Stimulated activated CD8-positive, alpha-beta memory T cell treated with anti-CD3 and anti-CD28 coated beads, Interleukin-4, amount 100 ng/mL, for 4 hours (primary cell): ENCODE measurements at places on chromosomes 3 and 15.

GRCh38 chr3:46492890-46493547 is 4.8 kb upstream of the RTP3 start:
- no peak for DNase-seq

DNA sequence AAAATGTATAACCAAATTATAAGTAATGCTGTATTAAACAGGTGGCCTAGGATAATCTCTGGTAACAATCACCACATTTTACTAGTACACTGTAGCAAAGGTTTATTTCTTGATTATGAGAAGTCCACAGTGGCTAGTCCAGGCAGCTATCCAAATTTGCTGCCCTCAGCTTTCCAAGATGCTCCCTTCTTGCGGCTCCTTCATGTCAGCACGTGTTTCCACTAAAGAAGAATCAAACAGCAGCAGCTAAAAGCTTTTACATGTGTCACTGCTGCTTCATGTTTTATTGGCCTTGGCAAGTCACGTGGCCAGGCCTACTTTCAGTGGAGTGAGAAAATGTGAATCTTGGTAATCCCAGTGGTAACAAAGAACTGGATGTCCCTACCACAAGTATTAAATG is 5.6 kb upstream of the RBMS3 start:
- no peak for DNase-seq

DNA sequence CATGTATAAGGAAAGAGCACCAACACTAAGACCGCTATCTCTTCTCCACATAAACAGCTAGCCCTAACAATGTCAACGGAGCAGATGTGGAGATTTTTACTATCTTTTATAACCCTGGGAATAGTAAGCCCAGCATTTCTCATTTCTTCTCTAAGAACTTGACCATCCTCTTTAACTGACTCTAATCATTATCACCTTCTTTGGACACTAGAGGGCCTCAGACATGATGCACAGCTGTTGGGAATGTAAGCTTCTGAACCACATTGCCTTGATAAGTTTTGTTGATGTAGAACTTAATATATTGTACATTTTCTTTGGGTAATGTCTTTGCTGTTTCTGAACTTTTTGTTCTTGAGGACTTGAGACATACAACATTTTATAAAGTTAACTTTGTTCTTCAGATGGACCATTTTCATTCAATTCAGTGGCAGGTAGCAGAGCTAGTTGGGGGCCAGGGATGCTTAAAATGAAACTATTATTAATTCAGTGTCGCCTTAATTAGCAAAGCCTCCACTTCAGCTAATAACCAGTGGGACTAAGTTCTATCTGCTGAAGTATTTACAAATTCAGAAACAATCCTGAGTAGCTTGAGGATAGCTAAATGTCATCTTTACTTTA is 9.6 kb upstream of the TAGLN3 start:
- DNase-seq = no peak

DNA sequence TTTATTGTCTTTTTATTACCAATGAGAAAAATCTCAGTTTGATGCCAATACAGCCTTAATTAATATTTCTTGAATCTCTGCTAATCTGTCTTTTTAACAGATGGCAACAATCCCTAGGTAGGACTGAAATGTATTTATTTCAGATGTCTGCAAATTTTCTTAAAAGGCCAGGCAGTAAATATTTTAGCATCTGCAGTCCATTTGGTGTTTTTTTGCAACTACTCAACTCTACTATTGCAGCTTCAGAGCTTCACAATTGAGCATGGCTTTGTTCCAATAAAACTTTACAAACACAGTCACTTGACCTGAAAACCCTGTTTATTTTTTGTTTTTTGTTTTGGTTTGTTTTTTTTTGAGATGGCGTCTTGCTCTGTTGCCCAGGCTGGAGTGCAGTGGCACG is 82.7 kb downstream of the RARB start:
- DNase-seq = no peak

- no peak for DNase-seq
These were observed 54.5 kb downstream of the NEK11 start for GRCh38 chr3:131081224-131081623.

DNA sequence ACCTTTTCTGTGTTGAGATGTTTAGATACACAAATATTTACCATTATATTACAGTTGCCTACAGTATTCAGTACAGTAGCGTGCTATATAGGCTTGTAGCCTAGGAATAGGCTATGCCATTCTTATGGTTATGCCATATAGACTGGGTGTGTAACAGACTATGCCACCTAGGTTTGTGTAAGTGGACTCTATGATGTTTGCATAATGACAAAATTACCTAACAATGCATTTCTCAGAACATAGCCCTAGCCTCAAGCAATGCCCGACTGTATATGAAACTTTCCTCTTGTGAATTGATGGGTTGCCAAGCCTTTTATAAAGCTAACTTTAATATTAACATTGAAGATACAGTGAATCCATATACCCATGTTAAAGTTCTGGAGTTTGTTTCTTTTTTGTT is 10.3 kb upstream of the PHLDB2 start:
- DNase-seq = no peak

- no peak for DNase-seq
These were observed 38.0 kb downstream of the PIK3CB start for GRCh38 chr3:138796761-138797160.

DNA sequence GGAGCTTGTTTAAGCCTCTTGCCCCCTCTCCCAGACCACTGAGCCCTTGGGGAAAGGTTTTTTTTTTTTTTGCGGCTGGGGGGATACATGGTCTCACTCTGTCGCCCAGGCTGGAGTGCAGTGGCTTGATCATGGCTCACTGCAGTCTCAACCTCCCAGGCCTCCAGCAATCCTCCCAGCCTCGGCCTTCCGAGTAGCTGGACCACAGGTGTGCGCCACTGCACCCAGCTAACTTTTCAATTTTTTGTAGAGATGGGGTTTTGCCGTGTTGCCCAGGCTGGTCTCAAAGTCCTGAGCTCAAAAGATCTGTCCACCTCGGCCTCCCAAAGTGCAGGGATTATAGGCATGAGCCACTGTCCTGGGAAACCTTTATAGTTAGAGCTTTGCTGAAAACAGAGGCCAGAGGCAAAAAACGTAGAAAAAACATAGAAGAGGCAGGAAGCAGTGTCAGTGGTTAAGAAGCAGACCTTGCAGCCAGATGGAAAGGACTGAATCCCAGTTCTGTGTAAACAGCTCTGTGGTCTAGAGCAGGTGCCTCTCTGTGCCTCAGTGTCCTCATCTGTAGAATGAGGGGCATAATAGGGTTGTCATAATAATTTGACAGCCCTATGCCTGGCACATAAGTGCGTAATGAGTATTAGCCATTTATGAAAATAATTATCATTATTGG is 33.1 kb downstream of the CMTM7 start:
- DNase-seq = no peak

GRCh38 chr15:47332481-47332880 is 384.8 kb upstream of the SEMA6D start:
- DNase-seq = no peak

- DNase-seq = no peak
These were observed 129.2 kb upstream of the BFSP2 start for GRCh38 chr3:133270631-133271030.

DNA sequence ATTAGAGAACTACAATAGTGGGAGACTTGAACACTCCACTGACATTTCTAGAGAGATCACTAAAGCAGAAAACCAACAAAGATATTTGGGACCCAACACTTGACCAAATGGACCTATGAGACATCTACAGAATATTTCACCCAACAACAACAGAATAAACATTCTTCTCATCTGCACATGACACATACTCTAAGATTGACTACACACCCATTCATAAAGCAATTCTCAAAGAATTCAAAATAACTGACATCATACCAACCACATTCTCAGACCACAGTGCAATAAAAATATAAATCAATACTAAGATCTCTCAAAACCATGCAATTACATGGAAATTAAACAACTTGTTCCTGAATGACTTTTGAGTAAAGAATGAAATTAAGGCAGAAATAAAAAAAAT is 473.7 kb downstream of the LPP start:
- no peak for DNase-seq

GRCh38 chr3:104835376-104835775 is 531.3 kb upstream of the ALCAM start:
- DNase-seq = no peak

DNA sequence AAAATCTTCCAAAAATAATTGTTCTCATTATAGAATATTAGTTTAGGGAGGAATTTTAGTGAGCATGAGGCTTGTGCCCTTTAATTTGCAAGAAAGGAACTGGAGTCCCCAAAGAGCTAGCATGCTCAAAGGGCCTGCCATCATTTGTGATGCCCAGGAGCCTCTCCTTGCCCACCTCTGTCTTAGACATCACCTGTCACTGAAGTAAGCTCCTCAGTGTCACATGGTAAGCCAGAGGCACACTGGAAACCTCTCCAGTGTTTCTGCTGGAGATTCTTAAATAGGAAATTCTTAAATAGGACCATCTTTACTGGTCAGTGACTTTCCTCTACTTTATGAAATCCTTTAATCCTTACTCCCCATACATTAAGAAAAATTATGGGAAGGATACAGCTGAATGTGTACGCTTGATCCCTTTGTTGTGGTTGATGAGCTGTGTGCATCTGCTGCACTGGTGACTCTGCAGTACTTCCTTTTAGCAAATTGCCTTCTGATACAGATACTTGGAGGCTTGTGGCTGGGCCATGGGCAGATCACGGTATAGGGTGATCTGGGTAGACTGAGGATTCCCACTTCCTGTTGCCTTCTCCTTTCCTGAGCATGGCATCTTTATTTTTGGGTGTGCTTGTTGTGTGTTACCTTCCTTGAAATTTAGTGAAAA is 197.4 kb downstream of the KLHL25 start:
- no peak for DNase-seq

- DNase-seq = no peak
These were observed 36.0 kb downstream of the ATP13A5 start for GRCh38 chr3:193342551-193342950.

- no peak for DNase-seq
These were observed 555.5 kb upstream of the TBL1XR1 start for GRCh38 chr3:177752831-177753230.

GRCh38 chr3:196631682-196632045 is 7.8 kb upstream of the NRROS start:
- DNase-seq = no peak

GRCh38 chr3:18546632-18547031 is 121.5 kb upstream of the SATB1 start:
- no peak for DNase-seq

- DNase-seq = no peak
These were observed 552.9 kb upstream of the KCNMB2 start for GRCh38 chr3:177983320-177983719.

DNA sequence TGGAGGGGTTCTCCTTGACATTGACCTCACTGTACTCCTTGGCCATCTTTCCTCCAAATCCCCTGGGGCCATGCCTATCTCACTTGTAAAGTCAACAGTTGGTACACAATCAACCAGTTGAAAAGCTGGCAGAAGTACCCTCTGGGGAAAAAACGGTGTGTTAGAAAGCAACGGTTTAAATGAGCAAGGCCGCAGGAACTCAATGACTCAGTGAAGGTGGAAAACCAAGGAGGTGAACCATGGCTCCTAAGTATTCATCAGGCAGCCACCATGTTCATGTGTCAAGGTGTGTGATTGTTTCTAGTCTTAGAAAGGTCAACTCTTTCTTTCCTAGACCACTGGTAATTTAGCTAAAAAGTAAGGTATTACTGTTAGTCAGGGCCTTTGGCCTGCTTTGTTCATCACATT is 130.9 kb upstream of the SATB1 start:
- DNase-seq = no peak

DNA sequence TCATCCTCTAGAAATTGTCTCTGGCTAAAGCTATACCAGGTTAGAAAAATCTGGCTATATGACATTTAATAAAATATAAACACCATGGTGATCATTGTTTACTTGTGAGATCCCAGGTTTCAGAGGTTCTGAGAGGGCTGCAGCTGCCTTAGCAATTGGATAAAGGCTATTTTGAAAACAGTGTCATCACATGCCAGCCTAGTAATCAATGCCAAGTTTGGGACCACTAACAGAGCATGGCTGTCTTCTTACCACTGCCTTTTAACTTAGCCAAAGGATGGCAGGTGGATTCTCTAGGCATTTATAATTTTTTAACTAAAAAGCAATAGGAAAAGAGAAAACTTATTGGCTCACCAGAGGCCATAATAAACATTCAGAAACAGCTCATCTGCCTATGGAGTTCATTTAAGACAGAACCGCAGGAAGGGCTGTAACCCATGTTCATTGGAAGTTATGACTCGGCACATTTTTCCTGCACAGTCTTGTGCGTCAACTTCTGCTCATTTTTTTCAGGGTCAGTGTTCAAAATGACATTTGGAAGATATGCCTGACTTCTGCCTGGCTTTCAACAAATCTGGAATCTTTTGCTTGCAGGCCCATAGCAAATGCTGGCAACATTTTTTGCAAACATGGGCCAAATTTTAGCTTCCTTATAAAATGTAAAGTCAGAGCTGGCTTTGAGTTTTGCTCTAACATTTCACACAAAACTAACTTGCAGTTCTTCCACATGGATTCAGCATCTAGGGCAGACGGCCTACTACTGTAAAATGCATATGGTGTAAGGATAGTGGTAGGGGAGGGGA is 476.0 kb upstream of the TBL1XR1 start:
- DNase-seq = no peak

GRCh38 chr3:9810433-9810770 is 340 bp downstream of the TTLL3 start:
- DNase-seq = no peak

DNA sequence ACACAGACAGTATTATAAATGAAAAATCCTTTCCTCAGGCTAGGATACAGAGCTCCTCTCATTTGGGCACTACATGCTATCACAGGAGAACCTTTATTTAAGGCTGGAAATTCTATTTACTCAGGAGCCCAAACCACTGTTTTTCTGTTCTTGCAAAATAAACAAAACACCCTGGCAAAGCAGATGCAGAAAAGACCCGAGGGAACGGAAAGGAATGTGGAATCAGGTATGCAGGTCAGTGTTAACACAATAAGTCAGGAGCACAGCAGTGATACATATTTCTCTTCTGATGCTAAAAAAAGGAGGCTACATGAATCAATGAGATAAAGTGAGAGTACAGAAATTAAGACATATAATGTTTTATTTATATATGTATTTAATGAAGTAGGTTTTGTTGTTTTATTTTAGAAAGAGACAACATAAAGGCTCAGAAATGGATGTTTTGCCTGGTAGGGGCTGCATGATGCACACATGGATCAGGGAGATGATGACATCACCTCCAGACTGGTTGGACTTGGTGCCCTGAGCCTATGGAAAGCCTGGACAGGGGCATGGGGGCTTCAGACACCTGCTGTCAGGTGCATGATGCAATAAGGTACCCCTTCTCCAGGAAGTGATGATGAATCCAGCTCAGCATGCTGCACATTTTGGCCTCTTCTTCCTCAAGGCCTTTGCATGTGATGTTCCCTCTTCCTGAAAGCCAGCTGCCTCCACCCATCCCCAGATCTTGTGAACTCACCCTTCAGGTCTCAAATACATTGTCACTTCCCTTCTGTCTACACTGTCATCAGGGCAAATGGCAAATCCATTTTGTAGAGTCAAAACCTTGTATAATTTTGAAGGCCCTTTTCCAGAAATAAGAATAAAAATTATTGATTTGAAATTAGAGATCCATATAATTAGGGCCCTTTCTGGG is 19.1 kb upstream of the RBP1 start:
- DNase-seq = no peak
